ENCODE measurements at places on chromosomes 13 and 19.
A peak's percentile ranks its signal among the peaks of the same experiment; 100 is the strongest.

GRCh38 chr19:35143231-35143715, at the start of gene FXYD7:
Gene FXYD7, plus strand, starts transcription at chr19:35143255. Its CDS starts 79 bp downstream, at chr19:35143334.
- DNase-seq: no peak

- DNase-seq: no peak
Measured at GRCh38 chr13:44842158-44842557, 147.1 kb downstream of the NUFIP1 start.

- no peak for DNase-seq
Measured at GRCh38 chr13:42525035-42525504, 48.9 kb upstream of the TNFSF11 start.

DNA sequence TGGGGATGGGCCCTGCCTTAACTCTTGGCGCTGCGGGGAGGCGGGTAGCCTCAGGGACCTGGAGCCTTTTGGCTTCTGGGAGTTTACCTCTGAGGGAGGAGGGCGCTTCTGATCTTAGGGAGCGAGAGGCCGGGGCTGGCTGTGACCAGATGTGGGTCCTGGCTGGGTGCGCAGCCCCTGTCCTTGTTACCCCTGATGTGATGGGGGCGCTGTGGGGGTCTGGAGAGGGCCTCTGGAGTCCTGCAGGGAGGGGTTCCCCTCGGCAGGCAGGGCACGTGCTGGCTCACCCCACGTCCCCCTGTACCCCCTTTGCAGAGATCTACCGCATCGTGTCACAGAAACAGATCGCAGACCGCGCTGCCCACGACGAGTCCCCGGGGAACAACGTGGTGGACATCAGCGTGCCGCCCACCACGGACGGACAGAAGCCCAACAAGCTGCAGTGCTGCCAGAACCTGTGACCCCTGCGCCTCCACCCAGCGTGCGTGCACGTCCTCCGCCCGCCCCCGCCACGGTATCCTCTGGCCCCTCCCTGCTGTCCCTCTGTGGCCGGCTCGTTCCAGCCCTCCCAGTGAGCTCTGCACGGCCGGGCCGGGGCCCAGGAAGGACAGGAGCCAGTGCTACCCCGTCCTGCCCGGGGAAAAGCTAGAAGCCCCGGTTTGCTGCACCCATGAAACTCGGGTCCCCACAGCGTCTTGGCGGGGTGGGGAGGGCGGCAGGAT, 9.8 kb upstream of the MARCHF2 start:
- DNase-seq: no peak

- no peak for DNase-seq
Measured at GRCh38 chr13:40983725-40984667, 35.1 kb downstream of the ELF1 start.

DNA sequence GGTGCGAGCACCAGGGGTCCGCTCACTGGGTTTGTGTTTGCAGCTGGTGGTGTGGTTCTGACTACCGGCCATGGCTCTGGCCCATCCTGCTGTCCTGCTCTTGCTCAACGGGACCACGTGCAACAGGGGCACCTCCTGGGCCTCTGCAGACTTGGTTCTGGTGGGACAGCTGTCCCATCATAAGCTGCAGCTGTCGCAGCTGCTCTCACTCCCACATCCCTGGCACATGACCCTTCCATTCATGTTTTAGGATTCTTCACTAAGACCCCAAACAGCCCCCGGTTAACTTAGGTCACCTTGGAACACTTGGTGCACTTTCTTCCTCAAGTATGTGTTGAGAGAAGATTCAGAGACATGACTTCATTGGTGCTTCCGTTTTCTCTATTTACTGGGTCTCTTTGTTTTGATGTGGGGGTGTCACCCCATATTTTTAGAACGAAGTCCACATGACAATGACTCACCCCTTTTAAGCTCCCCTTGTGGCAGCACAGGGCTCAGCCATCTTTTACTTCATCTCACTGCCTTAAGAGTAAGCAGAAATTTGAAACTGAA, 68.4 kb upstream of the ARHGEF7 start:
- DNase-seq: peak; percentile 26

DNA sequence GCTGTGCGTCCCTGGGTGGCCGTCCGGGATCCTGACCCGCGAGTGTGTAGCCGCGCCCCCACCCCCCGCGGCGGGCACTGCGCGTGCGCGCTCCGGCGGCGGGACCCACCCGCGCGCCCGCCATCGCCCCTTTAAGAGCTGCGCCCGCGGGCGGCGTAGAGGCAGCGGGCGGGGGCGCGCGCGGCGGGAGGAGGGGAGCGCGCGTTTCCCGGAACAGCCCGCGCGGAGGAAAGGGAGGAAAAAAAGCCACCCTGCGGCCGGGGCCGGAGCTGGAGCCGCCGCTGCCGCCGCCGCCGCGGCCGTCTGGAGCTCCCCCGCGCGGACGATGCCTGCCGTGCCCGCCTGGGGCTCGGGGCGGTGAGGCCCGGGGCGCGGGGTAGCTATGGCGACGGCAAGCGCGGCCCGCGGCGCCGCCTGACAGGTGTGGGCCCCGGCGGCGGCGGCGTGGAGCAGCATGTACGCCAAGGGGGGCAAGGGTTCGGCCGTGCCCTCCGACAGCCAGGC, at the start of gene SSBP4:
Gene SSBP4 (plus strand): TSS at position 204 of the 504 bp plus-strand sequence. CDS start 251 bp downstream, at position 455.
- no peak for DNase-seq

GRCh38 chr19:2665103-2665502, 37.4 kb downstream of the GNG7 start:
- DNase-seq: no peak

GRCh38 chr19:20167651-20168122, 673 bp downstream of the ZNF486 start:
- DNase-seq: peak; percentile 3

DNA sequence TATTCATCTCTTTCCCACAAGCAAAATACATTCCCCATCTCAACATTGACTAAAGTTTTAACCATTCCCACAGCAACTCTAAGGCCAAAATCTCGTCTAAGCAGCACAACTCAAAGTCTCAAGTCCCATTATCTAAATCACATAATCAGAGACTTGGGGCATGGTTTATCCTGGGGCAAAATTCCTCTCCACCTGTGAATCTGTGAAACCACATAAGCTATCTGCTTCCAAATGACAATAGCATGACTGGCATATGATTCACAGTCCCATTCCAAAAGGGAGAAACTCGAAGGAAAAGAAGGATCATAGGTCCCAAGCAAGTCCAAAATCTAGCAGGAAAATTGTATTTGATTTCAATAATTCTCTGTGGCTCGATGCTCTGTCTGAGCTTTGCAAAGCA, 73.0 kb downstream of the ANKRD10 start:
- no peak for DNase-seq

GRCh38 chr19:48953141-48953540, 1.5 kb upstream of the BAX start:
- no peak for DNase-seq

- no peak for DNase-seq
Measured at GRCh38 chr13:97431171-97431764, 2.7 kb upstream of the RAP2A start.

GRCh38 chr19:6794686-6795431, 22.4 kb downstream of the VAV1 start:
- no peak for DNase-seq

DNA sequence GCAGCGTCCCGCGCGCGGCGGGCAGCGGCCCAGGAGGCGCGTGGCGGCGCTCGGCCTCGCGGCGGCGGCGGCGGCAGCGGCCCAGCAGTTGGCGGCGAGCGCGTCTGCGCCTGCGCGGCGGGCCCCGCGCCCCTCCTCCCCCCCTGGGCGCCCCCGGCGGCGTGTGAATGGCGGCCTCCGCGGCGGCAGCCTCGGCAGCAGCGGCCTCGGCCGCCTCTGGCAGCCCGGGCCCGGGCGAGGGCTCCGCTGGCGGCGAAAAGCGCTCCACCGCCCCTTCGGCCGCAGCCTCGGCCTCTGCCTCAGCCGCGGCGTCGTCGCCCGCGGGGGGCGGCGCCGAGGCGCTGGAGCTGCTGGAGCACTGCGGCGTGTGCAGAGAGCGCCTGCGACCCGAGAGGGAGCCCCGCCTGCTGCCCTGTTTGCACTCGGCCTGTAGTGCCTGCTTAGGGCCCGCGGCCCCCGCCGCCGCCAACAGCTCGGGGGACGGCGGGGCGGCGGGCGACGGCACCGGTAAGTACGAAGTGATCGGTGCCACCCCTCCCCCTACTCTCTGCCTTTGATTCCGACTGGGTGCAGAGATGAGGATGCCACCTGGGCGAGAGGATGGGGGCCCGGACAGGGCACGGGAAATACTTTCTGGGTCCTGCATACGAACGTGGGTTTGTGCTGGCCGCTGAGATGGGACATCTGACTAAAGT, 874 bp downstream of the TRIM28 start:
- no peak for DNase-seq

GRCh38 chr19:39778763-39779162, at the start of gene LEUTX:
Gene LEUTX, plus strand, starts transcription at chr19:39778854. Its CDS starts 67 bp downstream, at chr19:39778921.
- no peak for DNase-seq

GRCh38 chr19:41945135-41945766, 13.9 kb downstream of the RABAC1 start:
- DNase-seq: no peak

- DNase-seq: no peak
Measured at GRCh38 chr13:28282451-28282850, 144.1 kb downstream of the PAN3 start.

DNA sequence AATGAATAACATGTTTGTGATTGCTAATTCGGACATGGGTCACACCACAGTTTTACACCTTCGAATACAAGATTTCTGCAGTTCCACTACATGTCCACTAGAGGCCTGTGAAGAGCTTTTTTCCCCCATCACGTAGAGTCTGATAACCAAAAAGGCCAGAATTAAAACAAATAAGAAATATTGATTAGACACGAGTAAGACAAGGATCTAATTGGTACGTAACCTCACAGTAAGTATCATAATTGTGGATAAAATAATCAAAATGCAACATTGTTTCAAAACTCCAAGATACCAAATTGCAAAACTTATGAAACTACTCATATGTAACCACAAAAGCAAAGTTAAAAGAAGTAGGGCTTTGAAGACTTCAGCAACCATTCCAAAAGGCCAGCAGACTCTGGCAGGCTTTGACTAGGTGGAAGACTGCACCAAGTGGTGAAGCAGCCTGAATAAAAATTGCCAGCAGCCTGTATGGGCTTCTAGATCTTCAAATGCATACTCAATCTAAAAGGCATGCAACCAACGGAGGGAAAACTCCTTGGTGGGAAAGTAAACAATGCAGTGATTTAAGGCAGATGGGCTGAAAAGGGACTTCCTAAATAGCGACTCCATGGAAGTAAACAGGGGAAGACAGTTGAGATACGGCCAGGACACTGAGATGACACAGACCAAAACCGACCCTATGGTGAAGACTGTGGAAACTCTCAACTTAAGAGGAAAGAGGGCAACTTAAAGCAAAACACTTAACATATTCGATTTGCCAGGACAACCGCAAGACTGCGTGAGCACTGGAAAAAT, 56.7 kb downstream of the STARD13 start:
- DNase-seq: no peak

DNA sequence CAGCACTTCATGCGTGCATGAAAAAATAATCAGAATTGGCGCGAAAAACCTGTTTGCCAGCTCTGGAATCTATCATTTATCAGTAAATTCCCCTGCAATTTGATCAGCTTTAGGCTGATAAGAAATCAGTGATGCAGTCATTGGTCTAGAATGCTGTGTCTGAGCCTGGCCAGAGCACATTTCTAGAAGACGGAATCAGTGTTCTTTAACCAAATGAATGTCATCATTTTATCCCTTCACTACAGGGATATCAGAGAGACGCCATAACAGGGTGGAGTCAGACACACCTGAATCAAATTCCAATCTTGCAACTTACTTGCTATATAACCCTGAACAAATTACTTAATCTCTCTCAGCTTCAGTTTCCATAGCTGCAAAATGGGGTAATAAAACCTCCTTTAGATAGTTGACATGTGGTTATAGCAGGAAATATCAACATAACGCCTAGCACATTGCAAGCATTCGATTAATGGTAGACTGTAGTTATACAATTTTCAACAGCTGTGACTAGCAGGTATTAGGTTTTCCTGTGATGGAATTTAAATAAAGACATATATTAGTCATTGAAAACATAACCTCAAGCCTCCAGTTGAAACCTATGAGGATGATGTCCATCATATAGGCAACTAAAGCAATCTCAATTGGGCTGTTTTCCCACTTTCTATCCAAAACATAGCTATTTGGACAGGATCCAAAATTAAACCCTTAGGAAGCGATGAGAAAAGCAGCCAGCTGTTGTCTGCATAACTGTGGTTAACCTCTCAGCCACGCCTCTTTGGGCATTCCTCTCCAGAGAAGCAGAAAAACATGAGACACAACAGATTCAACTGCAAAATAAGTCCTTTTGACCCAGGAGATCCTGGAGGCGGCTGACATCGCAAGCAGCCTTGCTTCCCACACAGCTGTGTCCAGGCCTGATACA, 51.6 kb upstream of the UBL3 start:
- peak; percentile 92 for DNase-seq

GRCh38 chr13:49098198-49098597, 121.9 kb upstream of the MLNR start:
- DNase-seq: peak; percentile 83

GRCh38 chr13:79966493-79966895, 374.4 kb downstream of the SPRY2 start:
- no peak for DNase-seq

- no peak for DNase-seq
Measured at GRCh38 chr13:61725806-61726205, 310.2 kb upstream of the PCDH20 start.

- no peak for DNase-seq
Measured at GRCh38 chr13:80496721-80497397, 155.9 kb upstream of the SPRY2 start.

DNA sequence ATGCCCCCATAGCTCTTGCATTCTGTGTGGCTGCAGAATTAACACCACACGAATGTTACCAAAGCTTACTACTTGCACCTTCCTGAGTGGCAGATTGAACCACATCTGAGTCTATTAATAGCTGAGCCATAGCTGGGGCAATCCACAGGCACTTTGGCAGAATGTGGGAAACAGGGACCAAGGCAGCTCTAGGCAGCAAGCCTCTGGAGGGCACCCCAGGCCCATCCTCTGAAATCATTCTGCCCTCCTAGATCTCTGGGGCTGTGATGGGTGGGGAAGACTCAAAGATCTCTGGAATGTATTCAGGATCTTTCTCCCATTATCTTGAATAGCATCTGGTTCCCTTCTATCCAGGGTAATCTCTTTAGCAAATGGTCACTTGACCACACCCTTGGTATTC, 139.3 kb downstream of the TNFRSF19 start:
- DNase-seq: no peak

DNA sequence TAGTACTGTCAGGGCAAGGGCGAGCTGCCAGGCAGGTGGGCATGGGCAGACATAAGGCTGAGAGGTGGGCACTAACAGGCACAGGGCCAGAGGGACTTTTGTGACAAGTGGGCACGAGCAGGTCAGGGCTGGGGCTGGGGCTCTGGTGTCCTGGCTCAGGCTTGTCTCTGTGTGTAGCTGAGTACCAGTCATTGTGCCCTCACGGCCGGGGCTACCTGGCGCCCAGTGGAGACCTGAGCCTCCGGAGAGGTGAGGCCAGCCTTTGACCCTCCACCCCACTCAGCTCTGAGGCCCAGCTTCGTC, 21.6 kb downstream of the LTBP4 start:
- DNase-seq: no peak

GRCh38 chr13:75541287-75541686, 3.6 kb upstream of the COMMD6 start:
- DNase-seq: no peak

Data from AG04450 (cell line).